Hematopoietic multipotent progenitor cell treated with erythropoietin and hydrocortisone succinate and interleukin-3 and kit ligand, for 4 days (in vitro differentiated cells): ENCODE measurements at places on chromosomes 13 and 19.

GRCh38 chr13:97570442-97570841 lies 136.5 kb downstream of the RAP2A start:
- DNase-seq = no peak

- peak; percentile 98 for DNase-seq
Measured at GRCh38 chr19:16078759-16079707, 2.7 kb downstream of the TPM4 start.

DNA sequence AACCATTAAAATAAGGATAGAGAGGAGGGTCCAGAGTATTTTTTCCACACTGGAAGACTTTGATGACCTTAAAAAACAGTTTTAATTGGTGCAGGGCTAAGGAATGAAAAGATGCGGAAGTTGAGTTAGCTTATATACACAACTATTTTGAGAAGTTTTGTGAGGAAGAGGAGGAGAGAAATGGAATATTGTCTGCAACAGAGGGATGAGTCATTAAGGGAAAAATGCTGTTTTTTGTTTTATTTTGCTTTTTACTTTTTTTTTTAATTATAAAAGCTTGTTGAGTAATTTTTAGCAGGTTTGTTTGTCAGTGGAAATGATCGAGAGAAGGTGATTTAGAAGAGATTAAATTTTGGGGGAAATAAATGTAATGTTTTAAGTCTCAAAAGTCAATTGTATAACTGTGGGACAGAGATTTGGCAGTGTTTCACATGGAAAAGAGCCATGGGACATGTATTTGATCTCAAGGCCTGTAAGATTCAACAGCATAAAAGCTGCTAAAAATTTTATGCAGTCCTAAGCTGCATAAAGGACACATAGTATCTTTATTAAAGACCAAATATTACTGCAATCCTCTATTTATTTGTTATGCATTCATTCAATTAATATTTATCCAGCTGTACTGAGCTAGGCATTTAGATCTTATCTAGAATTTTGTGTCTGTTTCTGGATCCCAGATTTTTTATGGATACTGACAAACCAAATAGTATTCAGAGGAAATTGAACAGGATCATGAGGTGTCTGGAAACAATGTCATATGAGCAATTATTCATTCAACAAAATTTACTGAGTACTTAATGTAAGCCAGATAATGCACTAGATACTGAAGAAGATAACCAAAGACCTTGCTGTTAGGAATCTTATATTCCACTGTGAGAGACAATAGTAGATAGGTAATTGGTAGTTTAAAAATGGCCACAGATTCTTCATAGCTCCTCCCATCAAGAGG lies 72.7 kb downstream of the DNAJC15 start:
- no peak for DNase-seq

- no peak for DNase-seq
Measured at GRCh38 chr19:28868836-28869235, 344.1 kb downstream of the UQCRFS1 start.

DNA sequence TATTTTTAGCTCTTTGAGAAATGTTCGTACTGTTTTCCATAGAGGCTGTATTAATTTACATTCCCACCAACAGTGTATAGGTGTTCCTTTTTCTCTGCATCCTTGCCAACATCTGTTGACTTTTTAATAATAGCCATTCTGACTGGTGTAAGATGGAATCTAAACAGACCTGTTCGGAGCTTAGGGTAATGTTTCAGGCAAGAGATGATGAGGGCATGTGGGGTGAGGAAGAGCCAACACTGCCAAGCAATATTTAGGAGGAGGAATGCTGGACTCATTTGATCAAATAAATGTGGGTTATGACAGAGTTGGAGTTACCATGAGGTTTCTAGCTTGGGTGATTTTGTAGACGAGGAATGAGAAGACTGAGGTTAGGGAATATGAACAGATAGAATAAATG lies 382.9 kb downstream of the KLF12 start:
- no peak for DNase-seq

DNA sequence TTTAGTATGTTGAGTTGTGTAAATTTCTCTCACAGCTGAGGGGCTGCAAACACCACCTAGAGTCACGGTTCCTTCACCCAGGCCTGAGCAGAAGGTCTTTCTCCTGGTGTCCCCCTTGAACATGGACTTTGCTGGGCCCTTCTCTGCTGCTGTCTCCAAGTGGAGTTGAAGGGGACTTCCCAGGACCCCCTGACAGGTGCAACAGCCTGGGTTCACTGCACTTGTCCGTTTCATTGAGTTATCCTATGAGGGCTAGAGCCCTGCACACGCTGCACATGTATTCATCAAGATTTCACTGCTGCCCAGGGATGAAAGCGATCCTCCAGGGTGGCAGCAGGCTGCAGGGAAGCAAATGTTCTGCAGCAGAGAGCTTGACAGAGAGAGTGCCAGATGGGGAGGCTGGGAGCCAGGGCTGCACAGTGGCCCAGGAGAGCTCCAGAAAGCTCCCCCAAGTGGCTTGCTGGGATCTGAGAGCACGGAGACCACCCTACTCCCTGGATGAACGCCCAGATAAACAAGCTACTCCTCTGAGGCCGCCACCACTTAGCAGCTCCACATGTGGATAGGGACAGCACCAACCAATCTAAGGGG lies 10.3 kb downstream of the TMEM272 start:
- DNase-seq = no peak

GRCh38 chr13:95650696-95651095 lies 6.2 kb upstream of the DZIP1 start:
- peak; percentile 14 for DNase-seq

- no peak for DNase-seq
Measured at GRCh38 chr13:106049171-106049570, 486.3 kb downstream of the EFNB2 start.

DNA sequence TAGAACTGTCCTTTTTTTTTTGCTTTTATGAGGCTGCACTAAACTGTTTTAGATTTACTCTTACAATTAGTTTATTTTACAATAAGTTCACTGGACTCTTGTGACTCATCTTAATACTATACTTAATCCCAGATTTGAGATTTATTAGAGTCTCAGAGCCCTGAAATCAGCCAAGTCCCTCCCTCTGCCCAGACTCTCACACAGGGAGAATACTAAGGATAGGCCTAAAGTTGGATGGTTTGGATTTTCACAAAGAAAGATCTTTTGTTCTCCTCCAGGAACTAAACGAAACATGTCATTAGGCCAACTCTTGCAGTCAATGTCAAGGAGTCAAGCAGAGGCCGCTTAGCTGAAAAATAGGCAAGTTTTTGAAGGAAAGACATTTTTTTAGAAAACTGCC lies 42.7 kb upstream of the MIR17HG start:
- no peak for DNase-seq

DNA sequence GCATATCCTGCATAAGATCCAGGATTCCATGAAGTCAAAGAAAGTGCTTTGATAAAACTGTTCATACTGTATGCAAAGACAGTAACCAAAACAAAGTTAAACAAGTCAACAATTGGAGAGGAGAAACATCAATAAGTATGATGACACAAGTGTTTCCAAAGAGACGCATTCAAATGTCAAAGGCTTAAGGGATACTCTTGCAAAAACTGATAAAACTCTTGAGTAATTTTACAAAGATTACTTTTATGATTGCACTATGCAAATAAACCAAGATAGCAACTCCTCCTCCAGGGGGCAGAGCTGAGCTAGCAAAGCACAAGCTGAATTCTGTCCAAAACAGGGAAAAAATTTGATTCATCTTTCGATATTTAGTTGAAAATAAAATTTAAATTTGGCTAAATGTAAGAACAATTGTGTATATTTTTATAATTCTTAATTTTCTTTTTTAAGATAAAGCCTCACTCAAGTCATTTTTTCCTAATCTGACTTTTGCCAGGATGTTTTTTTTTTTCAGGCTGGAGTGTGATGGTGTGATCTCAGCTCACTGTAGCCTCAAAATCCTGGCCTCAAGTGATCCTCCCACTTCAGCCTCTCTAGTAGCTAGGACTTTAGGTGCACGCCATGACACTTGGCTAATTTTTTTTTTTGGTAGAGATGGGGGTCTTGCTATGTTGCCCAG lies 84.0 kb downstream of the MZT1 start:
- peak; percentile 84 for DNase-seq

GRCh38 chr13:42007844-42008243 lies 40.6 kb upstream of the DGKH start:
- DNase-seq = no peak

DNA sequence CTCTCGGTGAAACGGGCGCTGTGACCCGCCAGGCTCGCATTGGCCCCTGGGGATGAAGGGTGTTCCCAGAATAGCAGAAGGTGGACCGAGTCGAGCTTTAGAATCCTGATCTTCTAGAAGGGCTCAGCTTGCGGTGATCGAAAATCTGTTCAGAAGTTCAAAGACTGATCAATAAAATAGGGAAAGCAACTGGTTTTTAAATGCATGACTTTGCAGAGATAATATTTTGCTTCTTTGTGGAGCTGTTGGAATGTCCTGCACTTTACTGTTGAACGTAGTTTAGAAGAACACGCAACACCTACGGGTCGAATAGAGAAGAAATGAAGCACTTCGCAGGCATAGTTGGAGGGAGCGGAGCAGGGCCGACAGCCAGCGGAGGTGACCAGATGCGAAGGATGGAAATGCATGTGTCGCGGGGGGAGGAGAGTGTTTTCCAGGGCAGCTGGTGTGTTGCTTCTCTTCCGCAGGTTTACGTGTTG lies 766 bp downstream of the CEBPG start:
- DNase-seq = peak; percentile 35

GRCh38 chr13:111957913-111958450 lies 109.0 kb upstream of the SOX1 start:
- no peak for DNase-seq

- DNase-seq = peak; percentile 4
Measured at GRCh38 chr19:29014857-29015436, 198.0 kb downstream of the UQCRFS1 start.

DNA sequence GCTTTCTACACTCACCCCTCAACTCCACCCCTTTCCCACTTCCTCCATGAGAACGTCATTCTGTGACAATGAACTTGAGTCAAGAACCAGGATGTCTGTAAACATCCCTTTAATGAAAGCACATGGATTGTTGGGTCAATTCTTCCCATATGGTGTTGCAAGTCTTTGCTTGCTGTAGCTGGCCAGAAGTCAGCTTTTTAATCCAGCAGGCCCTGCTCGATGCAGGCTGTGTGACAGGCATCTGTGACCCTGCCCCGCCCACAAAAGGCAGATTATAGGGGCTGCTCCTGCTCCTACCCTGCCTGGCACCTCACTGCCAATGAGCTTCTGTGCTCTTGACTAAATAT lies 78.0 kb downstream of the STARD13 start:
- peak; percentile 25 for DNase-seq
